ENCODE measurements at places on chromosomes 2 and 18.

DNA sequence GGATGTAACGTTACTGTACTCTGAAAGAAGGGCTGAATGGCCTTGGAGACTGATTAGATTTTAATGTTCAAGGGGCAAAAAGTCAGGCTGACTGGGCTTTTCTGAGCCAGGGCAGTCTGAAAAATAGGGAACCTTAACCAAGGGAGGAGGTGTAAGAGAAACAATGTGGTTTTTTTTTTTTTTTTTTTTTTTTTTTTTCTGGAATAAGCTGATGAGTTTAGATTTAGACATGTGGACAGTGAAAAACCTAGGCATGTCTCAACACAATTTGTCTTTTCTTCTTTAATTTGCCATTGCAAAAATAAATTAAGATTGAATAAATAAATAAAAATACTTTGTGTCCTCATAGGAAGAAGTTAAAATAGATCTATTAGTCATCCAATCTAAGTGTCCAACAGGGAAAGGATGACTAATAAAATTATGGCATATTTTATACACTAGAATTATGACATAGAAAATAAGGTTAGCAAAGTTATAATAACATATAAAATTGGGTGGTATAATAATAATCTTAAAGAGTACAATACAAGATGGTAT lies 237.6 kb upstream of the TRIB2 start:
- no peak for DNase-seq

DNA sequence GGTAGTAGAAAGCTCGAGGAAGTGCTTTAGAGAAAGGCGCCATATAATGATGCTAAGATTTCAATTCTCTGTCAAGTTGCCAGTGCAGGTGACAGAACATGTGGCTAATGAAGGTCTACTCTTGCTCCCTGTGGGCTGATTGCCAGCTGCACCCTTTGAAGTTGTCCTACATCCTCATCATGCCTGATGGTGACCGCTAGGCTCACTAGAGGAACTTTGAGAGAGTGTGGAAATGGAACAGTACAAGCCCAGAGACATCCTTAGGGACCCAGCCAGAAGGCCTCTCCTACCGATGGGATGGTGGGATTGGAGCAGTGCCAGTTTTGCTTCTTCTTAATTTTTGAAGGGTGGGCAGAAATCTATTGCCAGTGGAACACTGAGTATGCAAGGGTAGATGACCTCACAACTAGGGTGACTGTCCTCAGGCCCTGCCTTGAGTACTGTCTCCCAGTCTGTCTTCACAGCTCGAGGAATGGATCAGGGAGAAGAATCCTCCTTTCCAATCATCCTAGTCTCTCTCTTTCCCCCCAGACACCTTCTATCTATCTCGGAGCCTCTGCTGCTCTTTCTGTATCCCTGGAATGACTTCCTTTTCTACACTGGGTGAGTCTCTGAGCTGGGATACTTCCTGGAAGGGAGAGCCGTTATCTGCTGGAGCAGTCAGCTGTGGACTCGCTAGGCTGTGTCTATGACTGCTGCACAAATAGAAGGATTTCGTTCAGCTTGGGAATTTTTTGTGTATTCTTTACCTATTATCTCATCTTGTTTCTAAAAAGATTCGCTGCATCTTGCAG lies 33.5 kb downstream of the LGALSL start:
- DNase-seq = no peak

DNA sequence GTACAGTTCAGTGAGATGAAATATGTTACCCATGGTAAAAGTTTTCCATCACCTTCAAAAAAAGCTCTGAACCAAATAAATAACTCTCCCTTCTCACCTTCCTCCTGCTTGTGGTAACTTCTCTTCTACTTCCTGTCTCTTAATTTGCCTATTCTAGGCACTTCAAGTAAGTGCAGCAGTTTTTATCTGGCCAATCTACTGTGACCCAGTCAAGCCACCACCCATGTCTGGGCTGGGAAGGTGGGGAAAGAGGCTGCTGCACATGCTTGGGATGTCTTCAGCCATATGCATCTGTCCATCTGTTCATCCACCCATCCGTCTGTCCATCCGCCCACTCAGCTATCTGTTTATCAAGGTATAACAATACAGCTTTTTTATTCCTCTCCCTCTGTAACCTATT lies 31.6 kb downstream of the ZNF532 start:
- DNase-seq = no peak

DNA sequence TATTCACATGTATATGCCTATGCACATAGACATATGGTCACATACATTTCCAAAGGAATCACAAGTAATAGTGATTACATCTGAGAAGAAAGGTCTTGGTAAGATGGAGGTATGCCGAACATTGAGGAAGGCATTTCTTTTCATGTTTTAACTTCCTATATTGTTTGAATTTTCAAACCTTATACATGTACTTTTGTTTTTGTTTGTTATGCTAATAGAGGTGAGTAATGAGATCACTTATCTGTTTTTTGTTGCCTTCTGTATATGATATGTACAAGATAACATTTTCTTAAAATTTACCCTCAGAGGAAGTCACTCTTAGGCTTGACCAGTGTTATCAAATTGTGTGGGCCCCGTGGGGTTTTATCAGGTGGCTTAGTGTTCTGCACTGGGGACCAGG lies 166.5 kb upstream of the OTX1 start:
- DNase-seq = no peak

DNA sequence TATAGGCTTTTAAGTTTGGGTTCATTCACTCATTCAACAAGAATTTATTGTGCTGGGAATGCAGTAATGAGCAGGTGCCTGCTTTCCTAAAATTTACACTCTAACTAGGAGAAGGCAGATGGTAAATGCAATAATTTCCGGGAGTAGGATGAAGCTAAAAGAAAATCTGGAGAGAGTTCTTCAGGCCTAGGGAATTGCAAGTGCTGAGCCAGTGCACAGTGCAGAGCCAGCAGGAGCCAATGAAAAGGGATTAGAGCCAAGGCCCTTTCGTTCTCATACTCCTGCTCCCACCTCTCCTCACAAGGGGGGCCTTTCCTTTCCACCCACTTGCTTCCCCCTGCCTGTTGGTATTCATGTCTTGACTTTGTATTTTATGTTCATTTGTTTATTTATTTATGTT lies 55.1 kb downstream of the CFAP221 start:
- DNase-seq = no peak

GRCh38 chr18:61921621-61922235 lies 28.9 kb upstream of the RNF152 start:
- no peak for DNase-seq

GRCh38 chr2:27552941-27553340 lies 29.9 kb upstream of the ZNF512 start:
- DNase-seq = no peak

DNA sequence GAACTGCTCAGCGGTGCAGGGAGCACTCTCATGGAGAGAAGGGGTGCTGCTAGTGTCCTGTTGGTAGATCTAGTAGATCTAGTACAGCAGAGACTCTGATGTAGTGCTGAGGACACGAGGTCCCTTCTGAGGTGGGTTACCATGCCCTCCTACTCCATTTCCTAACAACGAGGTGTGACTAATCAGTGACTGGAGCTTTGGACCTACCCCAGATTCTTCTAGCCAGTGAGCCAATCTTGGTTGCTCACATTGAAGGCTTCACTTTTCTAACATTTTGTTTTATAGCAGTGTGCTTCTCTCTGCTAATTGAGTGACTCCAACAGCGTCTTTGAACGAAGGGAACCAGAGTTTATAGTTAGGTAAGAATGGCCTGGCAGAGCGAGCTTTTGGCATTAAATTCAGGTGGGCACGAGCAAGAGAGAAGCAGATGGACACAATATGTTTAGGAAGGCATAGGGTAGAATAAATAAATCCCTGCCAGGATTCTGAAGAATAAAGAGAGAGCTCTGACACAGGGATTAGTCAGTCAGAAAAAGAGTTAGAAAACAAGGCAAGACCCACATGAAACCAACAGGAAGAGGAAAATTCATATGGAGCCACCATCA lies 306.0 kb upstream of the RAB12 start:
- no peak for DNase-seq

- DNase-seq = peak; percentile 69
Observed at GRCh38 chr2:229713371-229714079, 830 bp downstream of the DNER start.
